ENCODE measurements at places on chromosomes 16 and 17.

GRCh38 chr16:8571061-8571596, 19.2 kb downstream of the TMEM114 start:
- DNase-seq = peak; percentile 51

GRCh38 chr16:1729445-1729844, 23.4 kb downstream of the MAPK8IP3 start:
- DNase-seq = no peak

DNA sequence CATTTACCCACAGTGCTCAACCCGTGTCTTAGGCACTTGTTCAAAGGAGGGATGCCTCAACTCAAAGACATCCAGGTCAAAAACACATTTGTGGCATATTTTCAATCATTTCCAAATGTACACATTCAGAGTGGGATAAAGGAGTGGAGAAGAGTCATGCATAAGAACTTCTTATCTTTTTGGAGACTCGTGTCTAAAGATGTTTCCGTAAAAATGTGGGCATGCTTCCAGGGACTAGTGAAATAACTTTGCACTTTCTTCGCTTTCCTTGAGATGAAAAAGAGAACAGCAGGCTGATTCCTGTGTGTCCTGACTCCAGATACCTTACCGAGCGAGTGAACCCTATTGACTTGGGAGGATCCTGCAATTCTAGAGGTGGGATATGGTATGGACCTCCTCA, 256.6 kb upstream of the KCNJ16 start:
- DNase-seq = no peak

DNA sequence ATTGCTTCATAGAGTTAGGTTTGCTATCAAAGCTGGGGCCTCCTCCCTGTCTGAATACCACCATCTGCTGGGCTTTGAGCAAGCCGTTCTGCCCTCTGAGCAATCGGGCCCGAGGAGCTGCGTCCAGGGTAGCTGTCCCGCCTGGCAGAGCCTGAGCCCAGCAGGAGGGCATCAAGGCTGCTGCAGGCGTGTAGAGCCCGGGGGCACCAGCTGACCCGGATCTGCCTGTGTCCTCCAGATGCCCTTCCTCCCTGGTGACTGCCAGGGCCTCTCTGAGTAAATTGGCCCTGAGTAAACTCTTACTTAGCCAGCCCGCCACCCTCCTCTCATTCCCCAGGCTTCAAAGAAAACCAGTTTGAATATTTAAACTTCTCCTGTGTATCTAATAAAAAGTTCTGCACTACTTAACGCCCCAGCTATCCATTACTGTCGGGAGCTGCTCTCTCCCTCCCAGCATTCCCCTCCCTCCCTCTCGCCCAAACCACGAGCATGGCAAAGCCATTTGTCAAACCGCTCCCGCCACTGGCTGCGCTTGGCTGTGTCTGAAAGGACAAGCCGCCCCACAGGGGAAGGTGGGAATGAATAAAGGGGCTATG, 16.4 kb downstream of the CDK5RAP3 start:
- peak; percentile 26 for DNase-seq

DNA sequence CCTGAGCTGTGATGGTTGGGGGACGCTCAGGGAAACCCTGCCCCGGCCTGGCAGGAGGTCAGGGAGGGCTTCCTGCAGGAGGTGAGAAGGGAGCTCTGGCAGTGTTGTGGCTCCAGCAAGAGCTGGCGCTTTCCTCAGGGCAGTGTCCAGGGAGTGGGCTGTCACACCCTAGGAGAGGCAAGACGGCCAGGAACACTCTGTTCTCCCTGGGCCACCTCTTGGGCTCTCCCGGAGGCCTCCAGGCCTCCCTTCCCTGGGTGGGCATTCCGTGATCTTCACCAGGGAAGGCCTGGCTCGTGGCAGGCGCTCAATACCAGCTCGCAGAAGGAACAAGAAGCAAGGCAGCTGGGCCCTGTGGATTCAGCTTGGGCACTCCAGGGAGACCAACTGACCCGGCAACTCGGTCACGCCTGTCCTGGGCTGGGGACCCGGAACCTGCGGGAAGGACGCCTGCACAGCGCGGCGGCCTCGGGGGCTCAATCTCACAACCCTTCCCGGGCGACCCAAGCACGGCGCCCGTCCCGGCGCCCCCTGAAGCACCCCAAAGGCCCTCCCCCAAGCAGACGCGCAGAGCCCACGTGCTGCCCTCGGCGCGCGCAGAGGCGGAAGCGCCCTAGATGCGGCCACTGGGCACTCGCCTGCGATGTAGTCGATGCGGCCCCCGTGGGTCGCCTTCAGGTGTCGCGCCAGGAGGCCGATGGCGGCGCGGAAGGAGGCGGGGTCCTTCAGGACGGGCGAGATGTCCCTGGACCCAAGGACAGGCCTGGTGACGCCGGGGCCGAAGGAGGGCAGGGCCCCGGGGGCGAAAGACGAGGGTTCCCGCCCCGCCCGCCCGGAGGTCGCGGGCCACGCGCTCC, 588 bp downstream of the APRT start:
- peak; percentile 84 for DNase-seq

GRCh38 chr17:2943981-2944380, 119.4 kb downstream of the OR1D5 start:
- DNase-seq = no peak

DNA sequence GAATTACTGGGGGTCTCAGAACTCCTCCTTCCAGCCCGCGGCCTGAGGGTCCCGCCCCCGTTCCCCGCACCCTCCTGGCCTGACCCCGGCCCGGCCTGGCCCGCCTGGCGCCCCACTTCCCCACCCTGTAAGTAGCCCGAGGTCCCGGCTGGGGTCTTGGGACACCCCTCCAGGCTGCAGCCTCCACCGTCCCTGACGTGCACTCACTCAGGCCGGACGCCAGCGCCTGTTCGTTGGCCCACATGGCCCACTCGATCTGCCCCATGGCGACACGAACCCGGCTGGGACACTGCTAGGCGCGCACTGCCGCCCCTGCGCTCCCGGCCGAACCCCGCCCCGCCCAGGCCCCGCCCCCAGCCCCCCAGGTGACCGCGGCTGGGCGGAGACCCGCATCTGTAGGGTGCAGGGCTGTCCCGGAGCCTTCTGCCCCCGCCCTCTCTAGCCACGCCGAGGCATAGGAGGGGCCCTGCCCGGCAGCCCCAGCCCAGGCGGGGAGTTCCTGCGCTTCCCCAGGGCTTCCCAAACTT, at the start of gene CYBA:
TSS of gene CYBA (minus strand) at position 305 of the 527 bp plus-strand sequence. CDS start at position 265, 40 bp downstream.
- DNase-seq = peak; percentile 85

GRCh38 chr17:34653511-34653910, 74.1 kb downstream of the TMEM132E start:
- DNase-seq = no peak

Measured in AG08396 (cell line).